ENCODE measurements at places on chromosomes 11 and 22.

- DNase-seq: peak; percentile 53
Measured at GRCh38 chr11:115548878-115549528, 44.8 kb upstream of the CADM1 start.

- DNase-seq: no peak
Measured at GRCh38 chr22:29032584-29032983, 29.0 kb downstream of the C22orf31 start.

GRCh38 chr11:116512841-116513240 is 259.9 kb downstream of the BUD13 start:
- no peak for DNase-seq

DNA sequence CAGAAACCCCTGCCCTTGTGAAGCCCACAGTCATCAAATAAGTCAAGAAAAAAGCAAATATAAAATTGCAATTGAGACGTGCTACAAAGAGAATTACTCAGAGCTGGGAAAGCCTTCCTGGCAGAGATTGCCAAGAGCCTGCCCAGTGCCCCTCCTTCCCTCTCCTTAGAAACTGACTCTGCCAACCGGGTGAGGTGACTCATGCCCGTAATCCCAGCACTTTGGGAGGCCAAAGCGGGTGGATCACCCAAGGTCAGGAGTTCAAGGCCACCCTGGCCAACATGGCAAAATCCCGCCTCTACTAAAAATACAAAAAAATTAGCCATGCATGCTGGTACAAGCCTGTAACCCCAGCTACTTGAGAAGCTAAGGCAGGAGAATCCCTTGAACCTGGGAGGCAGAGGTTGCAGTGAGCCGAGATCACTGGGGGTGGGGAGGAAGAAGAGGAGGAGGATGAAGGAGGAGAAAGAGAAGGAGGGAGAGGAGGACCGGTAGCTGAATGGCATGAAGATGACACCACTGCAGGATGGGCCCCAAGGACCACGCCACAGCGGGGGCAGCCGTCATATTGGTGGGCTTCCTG is 76.1 kb upstream of the RTL6 start:
- no peak for DNase-seq

DNA sequence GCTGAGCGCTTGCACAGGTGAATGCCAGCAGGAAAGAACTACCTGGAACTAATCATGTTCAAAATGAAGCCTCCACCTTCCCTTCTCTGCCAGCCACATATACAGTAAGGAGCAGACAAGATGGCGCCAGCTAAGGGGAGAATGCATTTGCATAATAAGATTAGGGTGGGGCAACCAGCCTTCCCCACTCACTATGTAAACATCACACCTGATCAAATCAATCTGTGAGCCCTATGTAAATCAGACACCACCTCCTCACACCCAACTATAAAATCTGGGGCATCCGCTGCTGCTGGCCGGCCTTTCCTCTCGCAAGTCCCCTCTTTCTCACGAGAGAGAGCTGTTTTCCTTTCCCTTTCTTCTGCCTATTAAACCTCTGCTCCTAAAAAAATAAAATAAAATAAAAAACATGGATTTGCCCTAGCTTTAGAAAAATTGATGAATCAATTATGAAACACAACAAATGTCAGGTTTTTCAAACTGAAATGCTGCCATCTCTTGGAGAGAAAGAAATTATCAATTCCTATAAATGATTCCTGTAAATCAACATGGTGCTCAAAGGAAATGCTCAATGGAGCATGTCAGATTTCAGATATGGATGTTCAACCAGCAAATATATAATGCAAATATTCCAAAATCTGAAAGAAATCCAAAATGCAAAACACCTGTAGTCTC is 108.9 kb downstream of the SGSM3 start:
- no peak for DNase-seq

DNA sequence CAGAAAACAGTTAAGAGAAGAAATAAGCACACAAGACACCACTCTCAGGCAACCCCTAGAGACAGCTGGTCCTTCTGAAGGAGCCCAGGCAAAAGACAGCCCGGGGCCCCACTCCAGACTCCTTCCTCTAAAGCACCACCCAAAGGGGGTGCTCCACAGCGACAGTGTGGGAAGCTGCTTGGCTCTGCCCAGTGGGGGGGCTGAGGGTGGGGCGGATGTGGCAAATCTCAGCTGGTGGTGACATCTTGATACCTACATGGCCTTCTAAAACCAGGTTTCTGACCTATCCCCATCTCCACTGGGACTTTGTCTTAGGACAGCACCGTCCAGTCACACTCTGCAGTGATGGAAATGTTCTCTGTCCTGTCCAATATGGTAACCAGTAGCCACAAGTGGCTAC is 10.2 kb upstream of the APOA1 start:
- no peak for DNase-seq

GRCh38 chr11:32279672-32280071 is 155.7 kb downstream of the WT1 start:
- DNase-seq: no peak

DNA sequence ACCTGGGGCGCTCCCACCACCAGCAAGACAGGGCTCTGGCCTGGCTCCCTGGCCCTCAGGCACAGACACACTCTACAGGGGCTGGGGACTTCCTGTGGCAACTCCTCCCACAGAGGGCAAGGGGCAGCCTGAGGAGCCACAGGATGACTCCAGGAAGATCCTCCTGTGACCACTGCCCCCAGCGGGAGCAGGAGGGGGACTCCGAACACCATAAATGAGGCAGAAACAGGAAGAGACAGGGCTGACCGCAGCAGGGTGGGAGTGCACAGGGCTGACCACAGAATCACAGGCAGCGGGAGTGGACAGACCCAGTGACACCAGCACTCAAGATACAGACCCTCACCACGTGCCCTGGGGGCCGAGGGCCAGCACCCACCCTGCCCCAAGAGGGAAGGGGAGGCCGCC is 10.8 kb downstream of the ARAP1 start:
- DNase-seq: peak; percentile 37

- DNase-seq: no peak
Measured at GRCh38 chr11:97622795-97623194, 1233.0 kb downstream of the JRKL start.

- DNase-seq: no peak
Measured at GRCh38 chr11:126313826-126314225, 10.0 kb downstream of the DCPS start.

GRCh38 chr22:41362615-41363014 is 19.1 kb upstream of the TEF start:
- no peak for DNase-seq

DNA sequence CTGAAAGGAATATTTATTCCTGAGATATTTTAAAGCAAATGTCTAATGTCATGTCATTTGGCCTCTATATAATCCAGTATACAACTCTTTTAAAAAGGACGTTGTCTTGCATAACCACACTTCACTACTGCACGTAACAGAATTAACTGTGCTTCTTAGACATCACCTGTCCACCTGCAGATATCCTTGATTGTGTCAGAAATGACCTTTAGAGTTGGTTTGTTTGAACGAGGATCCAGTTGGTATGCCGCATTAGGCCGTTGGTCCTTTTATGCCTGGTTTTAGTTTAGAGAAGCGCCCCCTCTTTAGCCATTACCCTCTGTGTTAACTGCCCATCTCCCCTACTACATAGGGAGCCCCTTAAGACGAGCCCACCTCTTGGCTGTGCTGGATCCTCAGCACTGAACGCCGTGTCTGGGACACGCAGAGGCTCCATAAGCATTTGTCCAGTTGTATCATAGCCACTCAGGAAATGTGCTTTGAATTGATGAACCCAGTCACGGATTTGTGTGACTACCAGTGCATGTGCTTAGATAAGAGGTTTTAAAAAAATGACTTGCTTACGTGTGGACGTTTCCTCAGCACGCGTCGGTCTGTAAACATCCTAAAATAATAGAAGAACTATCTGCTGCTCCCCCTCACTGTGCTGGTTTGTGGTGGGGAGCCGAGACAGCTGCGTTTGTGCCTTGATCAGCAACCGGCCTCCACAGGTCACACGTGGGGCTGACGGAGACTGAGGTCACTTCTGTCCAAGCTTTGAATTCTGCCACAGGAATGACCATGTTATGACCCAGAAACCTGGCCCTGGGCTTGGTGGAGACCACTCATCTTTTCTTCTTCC is 4.0 kb downstream of the MICAL2 start:
- DNase-seq: no peak

DNA sequence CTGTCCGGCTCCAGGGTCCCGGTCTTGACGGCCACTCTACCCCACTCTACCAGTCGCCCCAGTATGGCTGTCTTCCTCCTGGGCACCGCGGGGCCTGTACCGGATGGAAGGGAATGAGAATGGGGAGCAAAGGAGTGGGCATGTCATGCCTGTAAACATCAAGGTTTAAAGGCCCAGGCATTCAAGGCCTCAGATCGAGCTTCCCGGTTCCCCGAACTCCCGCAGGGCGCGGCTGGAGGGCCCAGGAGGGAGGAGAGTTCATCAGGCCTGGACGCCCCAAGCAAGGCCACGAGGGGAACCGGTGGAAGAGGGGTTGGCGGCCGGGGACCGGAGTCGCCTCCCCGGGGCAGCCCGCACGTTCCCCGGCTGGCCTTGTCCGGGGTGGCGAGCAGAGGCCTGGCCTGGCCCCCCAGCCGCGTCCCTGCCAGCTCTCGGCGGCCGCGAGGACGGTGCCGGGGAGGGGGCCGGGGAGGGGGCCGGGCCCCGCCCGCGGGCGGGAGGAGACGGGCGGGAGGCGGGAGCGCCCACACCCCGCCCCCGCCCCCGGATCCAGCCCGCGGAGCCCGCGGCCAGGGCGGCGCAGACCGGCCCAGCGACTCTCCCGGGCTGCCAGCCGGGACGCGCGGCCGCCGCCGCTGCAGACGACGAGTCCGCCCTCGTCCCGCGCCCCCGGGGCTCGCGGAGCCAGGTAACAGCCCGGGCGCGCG is at the start of gene CDC42EP1:
Gene CDC42EP1, plus strand, starts transcription at position 580 of the 707 bp plus-strand sequence. CDS start 5,870 bp downstream, outside the sequence.
- no peak for DNase-seq

DNA sequence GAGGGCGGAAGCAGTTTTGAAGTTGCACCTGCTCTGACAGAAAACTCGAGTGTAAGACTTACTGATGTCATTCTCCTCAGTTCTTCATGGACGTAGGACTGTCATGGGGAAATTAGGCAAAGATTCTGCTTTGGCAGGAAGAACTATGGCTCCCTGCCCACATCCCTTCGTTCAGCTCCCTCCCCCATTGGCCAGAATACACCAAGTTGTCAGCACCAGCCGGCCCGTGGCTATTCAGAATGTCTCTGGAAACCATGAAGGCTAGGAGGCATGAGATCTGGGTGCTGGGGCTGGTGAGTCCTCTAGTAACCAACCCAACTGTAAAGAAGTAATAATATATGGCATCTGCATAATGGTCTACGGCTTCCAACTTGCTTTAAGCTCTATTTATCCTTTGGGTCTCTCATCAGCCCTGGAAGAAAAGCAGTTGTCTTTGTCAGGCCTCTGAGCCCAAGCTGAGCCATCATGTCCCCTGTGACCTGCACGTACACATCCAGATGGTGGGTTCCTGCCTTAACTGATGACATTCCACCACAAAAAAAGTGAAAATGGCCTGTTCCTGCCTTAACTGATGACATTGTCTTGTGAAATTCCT is 74.1 kb downstream of the PIWIL4 start:
- DNase-seq: no peak

DNA sequence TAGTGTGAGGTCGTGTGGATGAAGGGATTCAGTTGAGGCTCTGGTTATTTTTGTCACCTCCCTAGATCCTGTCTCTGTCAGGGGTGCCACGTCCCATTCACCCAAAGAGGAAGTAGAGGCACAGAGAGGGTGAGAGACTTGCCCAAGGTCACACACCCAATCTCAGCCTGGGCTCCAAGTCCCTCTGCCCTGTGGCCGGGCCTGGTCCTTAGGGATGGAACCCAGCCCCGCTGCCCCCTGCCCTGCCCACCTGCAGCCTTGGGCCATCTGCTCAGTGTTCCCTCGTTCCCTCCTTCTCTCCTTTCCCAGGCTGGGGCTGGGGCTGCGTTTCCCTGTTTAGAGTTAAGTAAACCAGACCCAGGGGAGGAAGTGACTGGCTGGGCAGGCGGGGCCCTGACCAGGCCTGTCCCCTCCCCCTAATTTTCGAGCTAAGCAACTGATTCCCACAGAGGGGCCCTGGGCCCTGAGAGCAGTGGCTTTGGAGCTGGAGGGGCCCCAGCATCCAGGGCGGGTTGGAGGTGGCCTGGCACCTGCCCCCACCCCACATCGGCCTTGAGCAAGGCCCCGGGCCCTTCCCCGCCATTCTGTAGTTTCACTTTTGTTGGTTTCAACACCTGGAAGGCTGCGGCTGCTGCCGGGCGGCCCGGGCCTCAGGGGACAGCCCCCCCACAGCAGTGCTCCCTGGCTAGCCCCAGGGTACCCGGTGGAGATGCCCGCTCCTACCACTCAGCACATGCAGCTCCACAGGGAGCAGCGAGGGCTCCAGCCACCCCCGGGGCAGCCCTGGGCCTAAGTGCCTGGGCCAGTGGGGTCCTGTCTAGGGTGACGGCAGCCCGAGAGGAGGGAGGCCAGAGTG is 1.5 kb downstream of the TCIRG1 start:
- DNase-seq: peak; percentile 100

DNA sequence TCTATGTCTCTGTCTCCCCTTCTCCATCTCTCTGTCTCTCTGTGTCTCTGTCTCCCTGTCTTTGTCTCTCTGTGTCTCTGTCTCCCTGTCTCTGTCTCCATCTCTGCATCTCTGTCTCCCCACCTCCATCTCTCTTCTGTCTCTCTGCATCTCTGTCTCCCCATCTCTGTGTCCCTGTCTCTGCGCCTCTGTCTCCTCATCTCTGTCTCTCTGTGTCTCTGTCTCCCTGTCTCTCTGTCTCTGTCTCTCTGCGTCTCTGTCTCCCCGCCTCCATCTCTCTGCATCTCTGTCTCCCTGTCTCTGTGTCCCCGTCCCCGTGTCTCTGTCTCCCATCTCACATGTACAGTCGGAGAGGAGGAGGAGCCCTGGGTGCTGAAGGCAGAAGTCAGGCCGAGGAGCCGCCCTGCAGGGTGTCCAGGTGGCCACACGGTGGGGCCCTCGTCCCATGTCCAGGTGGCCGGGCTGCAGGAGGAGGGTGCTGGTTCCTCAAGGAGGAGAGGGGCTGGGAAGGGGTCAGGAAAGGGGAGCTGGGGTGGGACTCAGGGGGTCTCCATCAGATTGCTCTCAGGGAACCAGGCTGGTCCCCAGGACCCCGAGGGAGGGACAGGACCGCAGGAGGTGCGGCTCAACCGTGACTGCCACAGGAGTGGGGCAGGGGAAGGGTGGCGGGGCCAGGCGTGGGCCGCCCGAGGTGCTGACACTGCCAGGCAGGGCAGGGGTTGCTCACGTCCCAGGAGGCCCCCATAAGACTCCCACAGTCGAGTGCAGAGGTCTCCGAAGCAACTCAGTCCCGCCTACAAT is 25.6 kb upstream of the TH start:
- peak; percentile 95 for DNase-seq

- no peak for DNase-seq
Measured at GRCh38 chr22:41847300-41847699, 14.4 kb downstream of the SREBF2 start.

GRCh38 chr11:14578541-14578956 is 58.4 kb upstream of the PSMA1 start:
- no peak for DNase-seq

- DNase-seq: no peak
Measured at GRCh38 chr11:95078526-95078925, 11.1 kb upstream of the ENDOD1 start.

Data from HuH-7 (cell line).